Activated naive CD8-positive, alpha-beta T cell treated with anti-CD3 and anti-CD28 coated beads, Interleukin-2, amount 10 ng/mL, durations not matched to agents 7 days and 5 days (primary cell): ENCODE measurements at places on chromosomes 1 and 21. TPM values are rescaled to one million over a fixed set of nuclear protein-coding genes. Genes with fewer than 3 reads are reported as not detected.

GRCh38 chr1:65992165-65992821 lies 199.6 kb downstream of the PDE4B start:
- no peaks in the 10 kb centered on the region for H3K36me3 ChIP-seq
- no peak for DNase-seq
- H3K4me1 ChIP-seq: no peaks in the 10 kb centered on the region
- H3K27ac ChIP-seq: no peak overlapping the region

DNA sequence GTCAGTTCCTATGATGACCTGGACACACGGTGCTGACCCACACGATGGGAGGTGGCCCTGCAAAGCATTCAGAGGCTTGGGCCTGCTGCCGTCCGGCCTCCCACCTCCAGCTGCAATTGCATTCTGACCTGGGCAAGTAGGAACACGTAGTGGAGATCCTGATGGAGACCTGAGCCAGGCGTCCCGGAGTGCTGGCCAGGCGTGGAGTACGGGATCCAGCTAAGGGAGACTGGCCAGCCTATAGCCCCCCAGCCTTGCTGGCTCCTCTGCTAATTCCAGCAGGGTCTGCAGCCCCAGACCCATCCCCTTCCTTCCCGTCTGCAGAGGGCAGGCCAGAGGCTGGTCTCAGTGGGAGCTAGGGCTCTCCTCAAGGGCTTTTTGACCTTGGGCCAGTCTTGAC lies 11.2 kb downstream of the CD46 start:
- no peaks in the 10 kb centered on the region for H3K27me3 ChIP-seq
- no peak for DNase-seq
- H3K36me3 ChIP-seq: peaks cover 56% of the 10 kb centered on the region
- H3K4me3 ChIP-seq: no peak overlapping the region

CLDN14 gene
- total RNA-seq: not detected

CDA gene
- not detected for total RNA-seq

DNA sequence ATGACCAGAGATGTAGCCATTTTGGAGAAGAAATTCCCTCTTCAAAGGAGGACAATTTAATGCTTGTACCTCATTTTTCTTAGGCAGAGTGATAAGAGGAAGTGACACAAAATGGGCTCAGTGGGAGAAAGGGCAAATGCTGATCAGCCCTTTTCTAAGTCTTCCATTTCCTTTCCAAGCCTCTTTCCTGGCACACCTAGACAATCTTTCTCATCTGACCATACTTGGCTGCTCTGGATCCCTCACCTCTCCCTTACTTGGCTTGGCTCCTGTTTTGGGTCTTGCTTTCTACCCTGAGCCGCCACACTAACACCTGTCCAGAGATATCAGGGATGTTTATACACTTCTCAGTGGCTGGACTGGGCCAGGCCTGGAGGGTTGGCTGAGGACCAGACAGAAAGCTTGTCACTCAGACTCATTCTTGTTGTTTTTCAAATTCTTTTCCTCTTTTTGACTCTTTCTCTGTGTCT lies 13.1 kb downstream of the TXNIP start:
- H3K4me1 ChIP-seq: peaks cover 46% of the 10 kb centered on the region
- H3K36me3 ChIP-seq: no peaks in the 10 kb centered on the region
- H3K27me3 ChIP-seq: no peaks in the 10 kb centered on the region
- H3K27ac ChIP-seq: peak overlapping the region; percentile 3

NOS1AP gene
- not detected for total RNA-seq

TARS2 gene
- 42.9 TPM for total RNA-seq

GRCh38 chr1:4418021-4418420 lies 236.4 kb upstream of the AJAP1 start:
- H3K27ac ChIP-seq: no peak overlapping the region
- no peak overlapping the region for H3K4me3 ChIP-seq
- no peaks in the 10 kb centered on the region for H3K27me3 ChIP-seq
- H3K4me1 ChIP-seq: no peaks in the 10 kb centered on the region
- no peaks in the 10 kb centered on the region for H3K36me3 ChIP-seq
- no peak for DNase-seq

GRCh38 chr1:109928591-109929111 lies 18.0 kb downstream of the CSF1 start:
- no peak overlapping the region for H3K27ac ChIP-seq
- H3K27me3 ChIP-seq: no peaks in the 10 kb centered on the region
- peaks cover 8% of the 10 kb centered on the region for H3K4me1 ChIP-seq
- peaks cover 35% of the 10 kb centered on the region for H3K36me3 ChIP-seq
- DNase-seq: no peak

ADAMTS4 gene
- 3.5 TPM for total RNA-seq

DMBX1 gene
- total RNA-seq: not detected

BCL2L15 gene
- total RNA-seq: 2.9 TPM

DNA sequence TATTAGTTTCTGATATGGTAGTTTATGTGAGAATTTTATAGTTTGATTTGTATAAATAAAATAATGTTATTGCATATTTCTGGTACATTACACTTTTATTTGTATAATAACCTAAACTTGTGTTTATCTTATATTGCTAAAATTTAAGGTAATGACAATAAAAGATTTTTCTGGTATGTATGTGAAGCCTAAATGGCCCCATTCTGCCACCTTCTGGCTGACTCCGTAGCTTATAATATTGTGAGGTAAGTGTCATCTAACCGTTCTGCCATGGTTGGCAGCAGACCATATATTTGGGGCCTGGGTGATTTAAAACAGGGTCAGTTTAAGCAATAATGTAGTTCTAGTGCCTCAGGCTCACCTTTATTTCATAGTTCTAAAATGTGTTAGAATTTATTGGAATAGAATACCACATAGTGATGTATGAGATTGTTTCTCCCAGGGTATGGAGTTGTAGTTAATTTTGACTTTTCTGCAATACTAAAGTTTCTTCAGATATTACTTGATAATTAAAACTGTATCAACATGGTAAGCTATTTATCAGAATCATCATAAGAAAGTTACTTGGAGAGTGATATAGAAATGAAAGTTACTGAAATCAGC lies 21.2 kb upstream of the PRKACB start:
- no peaks in the 10 kb centered on the region for H3K4me1 ChIP-seq
- DNase-seq: peak; percentile 37
- H3K4me3 ChIP-seq: no peak overlapping the region
- H3K27ac ChIP-seq: no peak overlapping the region
- no peaks in the 10 kb centered on the region for H3K27me3 ChIP-seq

- no peak overlapping the region for H3K27ac ChIP-seq
- peaks cover 4% of the 10 kb centered on the region for H3K27me3 ChIP-seq
- H3K4me1 ChIP-seq: peaks cover 3% of the 10 kb centered on the region
- H3K4me3 ChIP-seq: no peak overlapping the region
- no peak for DNase-seq
Observed at GRCh38 chr21:35677298-35677841, 383.0 kb downstream of the SETD4 start.

DNA sequence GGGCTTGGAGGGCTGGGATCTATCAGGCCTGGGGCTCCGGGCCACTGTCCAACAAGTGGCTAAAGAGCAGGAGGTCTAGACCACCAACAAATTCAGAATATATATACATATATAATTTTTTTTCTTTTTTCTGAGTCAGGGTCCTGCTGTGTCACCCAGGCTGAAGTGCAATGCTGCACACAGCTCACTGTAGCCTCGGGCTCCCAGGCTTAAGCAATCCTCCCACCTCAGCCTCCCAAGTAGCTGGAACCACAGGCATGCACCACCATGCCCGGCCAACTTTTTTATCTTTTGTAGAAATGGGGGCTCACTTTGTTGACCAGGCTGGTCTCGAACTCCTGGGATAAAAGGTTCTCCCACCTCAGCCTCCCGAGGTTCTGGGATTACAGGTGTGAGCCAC lies 6.8 kb upstream of the LAPTM5 start:
- H3K27me3 ChIP-seq: no peaks in the 10 kb centered on the region
- no peaks in the 10 kb centered on the region for H3K36me3 ChIP-seq
- peaks cover 40% of the 10 kb centered on the region for H3K4me1 ChIP-seq
- no peak for DNase-seq

DNA sequence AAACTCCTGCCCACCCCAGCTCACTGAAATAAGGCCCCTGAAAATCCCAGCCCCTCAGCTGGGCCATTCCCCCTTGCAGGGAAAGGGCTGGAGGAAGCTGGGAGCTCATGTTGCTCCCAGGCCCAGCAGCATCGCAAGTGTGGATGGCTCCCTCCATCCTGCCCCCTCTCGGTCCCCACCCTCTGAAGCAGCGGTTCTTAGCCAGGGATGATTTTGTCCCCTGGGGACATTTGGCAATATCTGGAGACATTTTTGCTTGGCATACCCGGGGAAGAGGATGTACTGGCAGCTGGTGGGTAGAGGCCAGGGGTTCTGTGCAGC lies 56.8 kb downstream of the PSMG1 start:
- H3K4me1 ChIP-seq: peaks cover 10% of the 10 kb centered on the region
- peaks cover 18% of the 10 kb centered on the region for H3K27me3 ChIP-seq
- H3K27ac ChIP-seq: no peak overlapping the region
- no peak for DNase-seq
- peaks cover 2% of the 10 kb centered on the region for H3K36me3 ChIP-seq

LENEP gene
- 1.1 TPM for total RNA-seq

GRCh38 chr1:208885060-208885459 lies 640.9 kb upstream of the PLXNA2 start:
- no peaks in the 10 kb centered on the region for H3K36me3 ChIP-seq
- no peaks in the 10 kb centered on the region for H3K27me3 ChIP-seq
- H3K27ac ChIP-seq: no peak overlapping the region
- no peak for DNase-seq
- no peak overlapping the region for H3K4me3 ChIP-seq
